ENCODE measurements at places on chromosomes 1 and 21.

DNA sequence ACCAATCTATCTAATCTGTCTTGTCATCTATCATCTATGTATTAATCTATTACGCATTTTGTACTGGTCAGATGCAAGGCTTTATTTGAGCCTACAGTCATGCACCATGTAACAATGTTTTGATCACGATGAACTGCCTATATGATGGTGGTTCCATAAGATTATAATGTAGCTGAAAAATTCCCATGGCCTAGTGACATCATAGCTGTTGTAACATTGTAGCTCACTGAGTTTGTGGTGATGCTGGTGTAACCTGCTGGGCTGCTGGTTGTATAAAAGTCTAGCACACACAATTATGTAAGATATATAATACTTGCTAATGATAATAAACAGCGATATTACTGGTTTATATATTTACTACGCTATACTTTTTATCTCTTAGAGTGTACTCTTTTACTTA is 64.8 kb upstream of the IGSF5 start:
- no peak for DNase-seq

DNA sequence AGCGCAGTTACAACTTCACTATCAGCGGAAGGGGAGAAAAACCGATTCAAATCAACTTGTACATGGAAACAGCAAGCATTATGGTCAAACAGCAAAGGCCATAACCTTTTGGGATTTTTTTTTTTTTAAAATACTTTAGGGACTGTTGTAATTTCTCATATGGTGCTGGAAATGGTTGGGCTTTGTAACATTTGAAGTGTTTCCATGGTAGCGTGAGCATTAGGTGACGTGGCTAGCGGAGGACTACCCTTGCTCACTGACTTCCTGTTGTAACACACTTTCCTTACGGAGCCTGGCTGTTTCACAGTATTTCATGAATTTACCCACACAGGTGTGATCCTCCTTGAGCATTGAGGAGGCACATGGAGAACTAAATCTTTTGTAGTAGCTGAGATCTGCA is 269.5 kb downstream of the TM2D1 start:
- no peak for DNase-seq

- no peak for DNase-seq
These were observed 118.6 kb upstream of the PPP2R5A start for GRCh38 chr1:212166644-212167043.

DNA sequence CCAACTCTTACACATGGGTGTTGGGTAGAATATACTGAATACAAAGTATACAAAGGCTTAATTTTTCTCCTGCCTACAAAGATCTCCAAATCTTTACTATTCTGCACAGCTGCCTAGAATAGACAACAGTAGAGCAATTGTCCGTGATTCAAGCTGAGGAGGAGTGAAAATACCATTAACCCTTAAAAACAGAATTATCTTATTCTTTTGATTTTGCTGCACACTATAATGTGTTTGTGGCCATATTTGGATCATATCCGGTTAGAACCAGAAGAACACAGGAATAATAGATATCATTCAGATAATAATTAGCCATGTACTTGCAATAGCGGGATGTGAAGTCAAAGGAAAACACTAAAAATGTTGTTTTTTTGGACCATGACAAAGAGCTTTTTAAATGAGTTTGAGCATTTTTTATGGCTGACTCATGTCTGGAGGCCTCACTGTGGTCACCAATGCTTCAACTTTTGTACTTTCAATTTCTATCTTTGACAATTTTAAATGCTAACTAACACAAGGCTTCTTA is 197.6 kb upstream of the FOXD3 start:
- no peak for DNase-seq

- no peak for DNase-seq
These were observed 252.1 kb downstream of the MATN1 start for GRCh38 chr1:30471307-30471706.

DNA sequence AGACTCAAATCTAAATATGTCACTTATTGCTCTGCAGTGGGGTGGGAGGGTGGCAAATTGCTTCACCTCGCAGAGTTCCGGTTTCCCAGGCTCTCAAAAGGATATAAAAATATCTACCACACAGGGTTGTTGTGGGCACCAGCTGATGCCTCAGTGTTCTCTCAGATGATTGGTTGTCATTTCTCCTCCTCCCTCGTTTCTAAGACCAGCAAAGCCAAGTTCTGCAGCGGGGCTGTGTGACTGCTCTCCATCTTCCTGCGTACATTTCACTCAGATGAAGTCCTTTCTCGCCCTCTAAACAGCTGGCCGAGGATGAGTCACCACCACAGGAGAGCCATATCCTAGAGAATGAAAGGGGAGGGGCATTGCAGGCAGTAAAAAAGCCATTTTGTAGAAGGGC is 35.0 kb upstream of the VWA5B1 start:
- DNase-seq: no peak

DNA sequence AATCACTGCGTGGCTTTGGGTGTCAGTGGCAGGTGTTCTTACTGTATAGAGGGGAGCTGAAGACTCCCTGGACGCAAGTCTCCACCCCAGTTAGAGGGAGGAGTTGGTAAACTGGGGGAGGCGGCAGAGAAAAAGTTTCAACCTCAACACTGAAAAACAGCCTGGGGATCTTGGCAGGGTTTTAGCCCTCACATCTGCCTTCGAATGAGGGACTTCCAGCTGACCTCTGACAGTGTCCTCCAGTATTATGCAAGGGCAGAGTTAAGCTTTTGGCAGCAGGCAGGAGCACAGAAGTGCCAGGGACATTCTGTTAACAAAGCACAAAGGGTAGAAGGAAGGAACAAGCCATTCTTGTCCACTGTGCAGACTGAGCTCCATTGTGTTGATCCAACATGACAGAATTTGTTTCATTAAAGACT is 41.2 kb upstream of the RAB4A start:
- DNase-seq: no peak

All from HuH-7 (cell line).